ENCODE measurements at places on chromosomes 6 and 20.

- DNase-seq, result no peak
These were observed at the start of gene CRISP1 for GRCh38 chr6:49866485-49866943. TSS of gene CRISP1 (minus strand) at chr6:49866535. CDS start at chr6:49857400, 9,135 bp downstream.

DNA sequence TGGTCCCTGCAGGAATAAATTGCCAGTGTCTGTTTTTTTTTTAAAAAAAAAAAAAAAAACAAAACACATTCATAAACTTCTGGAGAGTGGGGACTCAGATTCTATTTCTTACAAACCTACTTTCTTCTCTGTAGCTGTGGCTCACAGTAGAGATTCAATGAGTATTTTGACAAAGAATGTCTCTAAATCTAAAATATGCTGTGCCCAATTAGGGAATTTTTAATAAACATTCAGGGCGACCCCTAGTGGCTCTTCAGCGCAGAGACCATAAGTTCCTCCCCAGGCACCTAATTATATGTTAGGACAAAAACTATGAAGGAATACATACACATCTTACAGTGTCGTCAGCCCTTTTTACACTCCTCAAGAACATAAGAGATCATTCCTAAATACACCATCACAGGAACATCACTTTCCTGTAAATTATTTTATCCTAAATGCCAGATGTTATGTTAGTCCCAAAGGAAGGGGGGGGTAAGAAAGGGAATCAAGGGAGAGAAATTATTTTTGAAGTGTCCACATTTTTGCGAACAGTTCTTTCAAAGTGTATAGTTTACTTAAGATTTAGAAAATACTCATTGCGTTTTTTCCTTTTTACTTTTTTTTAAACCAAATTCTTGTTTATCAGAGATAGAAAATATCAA, 21.8 kb upstream of the NAA20 start:
- DNase-seq, result no peak

DNA sequence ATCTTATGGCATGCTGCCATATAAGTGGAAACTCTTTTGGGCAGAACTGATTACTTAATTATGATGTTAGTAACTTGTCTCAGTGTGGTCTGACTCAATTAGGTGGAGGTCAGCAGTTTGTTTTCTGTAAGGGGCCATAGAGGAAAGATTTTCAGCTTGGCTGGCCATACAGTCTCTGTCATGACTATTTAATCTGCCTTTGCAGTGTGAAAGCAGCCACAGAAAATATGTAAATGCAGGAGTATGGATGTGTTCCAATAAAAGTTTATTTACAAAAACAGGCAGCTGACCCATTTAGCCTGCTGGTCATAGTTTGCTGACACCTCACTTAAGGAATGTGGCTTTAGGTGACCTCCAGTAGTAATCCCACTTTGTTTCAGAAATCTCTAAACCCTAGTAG, 700.7 kb downstream of the EPM2A start:
- DNase-seq, result no peak

GRCh38 chr6:170279977-170280688, 10.7 kb downstream of the DLL1 start:
- DNase-seq, result no peak

- DNase-seq, result no peak
These were observed 95.8 kb downstream of the TMEM242 start for GRCh38 chr6:157227202-157228166.

DNA sequence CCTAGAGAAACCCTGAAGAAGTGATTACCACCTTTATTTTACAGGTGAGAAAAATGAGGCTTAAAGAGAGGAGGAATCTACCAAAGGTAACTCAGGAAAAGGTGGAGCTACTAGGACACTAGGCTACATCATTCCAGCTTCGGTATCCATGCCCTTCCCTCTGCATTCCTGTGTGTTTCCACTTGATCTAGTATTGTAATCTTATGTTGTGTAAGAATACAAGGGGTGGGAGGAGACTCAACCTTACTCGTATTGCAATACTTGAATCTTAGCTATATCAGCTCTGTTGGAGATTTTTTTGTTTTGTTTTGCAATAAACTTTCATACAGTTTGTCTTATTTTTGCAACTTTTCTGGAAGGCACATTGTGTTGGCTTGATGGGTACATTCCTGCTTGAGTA, 742.4 kb downstream of the PTPRT start:
- DNase-seq, result no peak

GRCh38 chr6:166637812-166638572, 10.9 kb upstream of the RPS6KA2 start:
- DNase-seq, result no peak

DNA sequence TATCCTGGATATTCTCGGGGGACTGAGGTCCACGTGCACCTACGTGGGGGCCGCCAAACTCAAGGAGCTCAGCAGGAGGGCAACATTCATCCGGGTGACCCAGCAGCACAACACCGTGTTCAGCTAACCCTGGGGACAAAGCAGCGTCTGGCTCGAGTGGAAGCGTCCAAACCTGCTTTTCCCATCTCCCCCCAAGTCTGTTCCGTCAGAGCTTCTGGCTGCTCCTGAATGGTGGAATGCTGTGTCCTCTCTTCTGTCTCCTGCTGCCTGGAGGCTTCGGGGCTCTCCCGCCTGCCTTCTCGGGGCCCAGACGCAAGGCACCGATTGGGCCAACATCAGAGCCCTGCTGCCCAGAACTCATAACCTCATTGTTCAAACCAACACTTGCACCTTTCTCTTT, 56.7 kb downstream of the GMPR start:
- DNase-seq, result no peak

- no peak for DNase-seq
These were observed 37.1 kb downstream of the MAP1LC3A start for GRCh38 chr20:34595377-34596184.

GRCh38 chr20:23180451-23180921, 94.4 kb upstream of the CD93 start:
- no peak for DNase-seq

GRCh38 chr6:41768545-41769308, 11.0 kb downstream of the FRS3 start:
- DNase-seq, result no peak

GRCh38 chr20:61161726-61162390, 90.2 kb upstream of the CDH4 start:
- no peak for DNase-seq

DNA sequence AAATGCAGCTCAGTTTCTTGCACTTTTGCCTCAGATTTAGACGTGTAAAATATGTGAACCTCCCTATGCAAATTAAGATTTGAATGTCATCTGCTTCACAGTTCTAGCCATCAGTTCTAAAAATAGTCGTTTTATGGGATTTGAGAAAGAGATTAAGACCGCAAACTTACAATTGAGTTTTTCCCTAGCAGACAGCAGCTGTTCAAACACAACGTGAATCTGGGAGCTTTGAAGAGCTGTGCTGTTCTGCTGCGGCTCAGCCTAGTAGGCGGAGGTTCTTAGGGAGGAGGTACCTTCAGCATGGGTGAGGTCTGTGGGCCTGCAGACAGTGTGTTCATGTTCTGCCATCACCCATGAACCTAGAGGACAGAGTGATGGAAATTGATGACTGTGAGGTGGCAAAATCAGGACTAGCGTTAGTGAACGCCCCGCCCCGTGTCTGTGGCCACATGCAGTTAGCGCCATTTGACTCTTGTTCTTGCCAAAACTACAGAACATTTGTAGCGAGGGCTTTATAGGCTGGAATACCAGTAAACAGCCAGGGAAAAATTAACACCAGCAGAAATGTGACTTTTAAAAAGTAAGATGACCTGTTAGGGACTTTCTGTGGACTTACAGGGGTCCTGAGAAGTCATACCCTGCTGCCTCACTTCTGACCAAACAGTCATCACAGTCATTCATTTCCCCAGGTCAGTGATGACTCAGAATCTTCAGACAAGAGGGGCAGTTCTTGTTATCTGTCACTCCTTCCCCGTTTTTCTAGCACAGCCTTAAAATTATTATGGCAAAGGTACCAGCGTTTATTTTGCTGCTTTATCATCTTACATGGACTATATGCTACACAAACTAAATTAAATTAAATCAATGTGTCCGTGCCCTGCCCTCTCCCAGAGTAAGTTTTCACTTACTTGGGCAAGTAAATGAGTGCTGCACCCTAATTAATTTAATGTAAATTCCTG, 84.3 kb upstream of the TMEM181 start:
- DNase-seq, result no peak

GRCh38 chr6:168362276-168362990, 42.9 kb upstream of the DACT2 start:
- no peak for DNase-seq

DNA sequence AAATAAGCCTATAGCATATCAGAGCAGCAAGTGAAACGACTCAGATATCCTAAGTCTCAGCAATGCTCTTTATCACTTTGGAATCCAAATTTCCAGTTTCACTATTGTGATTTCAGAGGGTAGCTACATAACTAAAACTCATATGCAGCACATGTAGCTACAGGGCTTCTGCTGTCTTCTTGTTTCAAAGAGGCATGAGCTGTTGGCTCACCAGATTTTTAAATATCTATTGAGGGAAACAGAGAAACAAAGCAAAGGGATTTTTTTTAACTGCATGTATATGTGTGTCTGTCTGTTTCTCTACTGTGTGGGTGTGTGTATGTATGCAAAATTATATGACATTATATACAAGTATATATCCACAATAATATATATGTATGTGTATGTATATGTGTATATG, 258.4 kb downstream of the HDGFL1 start:
- DNase-seq, result no peak

DNA sequence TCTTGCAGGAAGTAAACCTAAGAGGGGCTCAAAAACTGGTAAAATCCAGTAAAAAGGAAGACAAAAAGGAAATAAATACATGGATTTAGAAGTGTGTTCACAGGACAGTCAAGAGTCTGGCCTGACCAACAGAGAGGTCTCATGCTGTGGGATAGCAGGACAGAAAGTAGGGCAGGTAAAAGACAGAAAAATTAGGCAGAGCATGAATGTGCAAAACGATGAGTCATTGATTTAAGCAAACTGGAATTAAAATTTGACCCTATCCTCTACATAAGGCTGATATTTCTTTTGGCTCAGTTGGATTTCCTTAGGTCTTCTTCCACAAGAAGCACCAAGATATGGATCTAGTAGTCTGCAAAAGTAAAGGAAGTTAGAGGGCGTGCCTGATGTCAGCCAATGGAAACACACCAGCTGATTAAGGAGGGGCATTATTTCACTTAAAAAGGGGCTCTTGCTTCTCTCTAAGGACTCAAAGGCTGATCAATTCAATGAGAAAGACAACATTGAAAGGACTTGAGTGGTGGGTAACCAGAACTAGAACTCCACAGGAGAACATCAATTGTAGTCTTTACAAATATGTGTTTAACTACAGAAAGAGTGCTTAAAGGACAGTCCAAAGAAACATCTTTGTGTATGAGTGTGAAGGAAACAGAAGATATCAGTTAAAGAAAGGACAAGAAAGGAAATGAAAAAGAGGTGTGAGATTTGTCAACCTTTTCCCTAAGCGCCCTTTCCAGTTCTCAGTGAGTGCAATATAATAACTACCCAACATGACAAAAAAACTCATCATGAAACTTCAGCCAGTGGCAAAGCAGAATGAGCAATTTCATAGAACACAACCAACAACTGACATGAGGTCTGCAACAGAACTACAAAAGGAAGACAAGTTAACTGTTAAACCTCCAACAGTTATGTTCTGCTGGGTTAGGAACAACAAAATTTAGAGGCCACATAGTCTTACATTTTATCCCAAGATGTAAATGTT, 19.4 kb upstream of the MYB start:
- DNase-seq, result no peak

DNA sequence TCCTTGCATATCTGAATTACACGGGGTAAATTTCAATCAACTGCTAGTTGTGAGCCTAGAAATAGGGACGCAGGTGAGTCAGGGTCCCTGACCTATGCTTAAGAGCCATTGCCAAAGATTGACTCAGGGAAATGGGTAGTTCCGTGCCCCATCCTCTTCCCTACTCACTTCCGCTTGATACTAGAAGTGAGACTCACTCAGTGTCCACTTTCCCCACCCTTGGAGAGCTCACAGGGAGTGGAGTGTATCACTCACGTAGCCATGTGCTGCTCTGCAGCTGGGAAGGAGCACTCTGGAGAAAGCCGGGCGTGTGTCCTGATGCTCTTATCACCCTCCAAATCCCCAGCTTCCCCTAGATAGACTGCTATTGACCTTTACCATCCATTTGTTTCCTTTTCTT, 543 bp upstream of the MUC22 start:
- no peak for DNase-seq

GRCh38 chr6:158072083-158072721, 90.5 kb downstream of the SYNJ2 start:
- DNase-seq, result peak; percentile 53

DNA sequence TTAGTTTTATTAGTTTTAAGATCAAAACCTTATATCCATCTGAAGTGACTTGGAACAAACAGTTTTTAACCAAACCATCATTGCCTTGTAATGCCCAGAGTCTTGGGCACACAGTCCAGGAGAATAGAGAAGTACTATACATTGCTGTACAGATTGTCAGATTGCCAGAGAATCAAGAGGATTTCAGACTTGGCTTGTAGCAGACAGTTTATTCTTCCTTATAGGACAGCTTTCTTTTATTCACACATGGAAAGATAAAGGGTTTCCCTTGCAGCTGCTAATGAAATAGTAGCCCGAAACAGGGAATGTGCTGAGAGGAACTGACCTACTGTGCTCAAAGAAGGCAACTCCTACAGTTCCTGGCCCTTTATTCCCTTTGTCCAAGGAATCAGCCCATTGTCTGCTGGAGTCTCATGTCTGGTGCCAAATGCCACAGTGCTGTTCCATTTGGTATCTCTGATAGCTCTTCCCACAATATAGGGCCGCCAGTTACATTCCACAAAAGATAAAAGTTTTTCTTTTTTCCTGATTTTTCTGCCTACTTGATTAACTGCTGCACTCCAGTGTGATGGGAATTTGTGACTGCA, 30.6 kb downstream of the DCBLD1 start:
- DNase-seq, result no peak

DNA sequence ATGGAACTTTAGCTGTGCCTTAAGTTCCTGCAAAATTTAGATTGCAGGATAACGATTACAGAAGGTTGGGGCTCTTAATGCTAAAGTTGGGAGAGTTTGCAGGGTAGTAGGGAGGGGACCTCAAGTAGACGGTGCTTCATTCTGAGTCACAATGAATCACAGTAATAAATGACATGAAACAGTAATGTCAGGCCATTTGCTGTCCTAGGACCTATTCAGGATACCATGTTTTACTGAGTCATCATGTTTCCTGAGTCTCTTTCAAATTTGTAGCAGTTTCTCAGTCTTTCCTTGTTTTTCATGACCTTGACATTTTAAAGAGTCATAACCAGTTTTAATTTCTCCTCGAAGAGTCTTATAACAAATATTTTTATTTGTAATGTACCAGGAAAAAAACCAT, 406.9 kb upstream of the MAP3K7 start:
- no peak for DNase-seq

GRCh38 chr20:10167040-10167439, 51.6 kb upstream of the SNAP25 start:
- no peak for DNase-seq

GRCh38 chr6:151232899-151233298, 6.9 kb upstream of the AKAP12 start:
- DNase-seq, result no peak

GRCh38 chr6:170489836-170490235, 63.3 kb downstream of the PSMB1 start:
- DNase-seq, result no peak

- DNase-seq, result no peak
These were observed 88.0 kb downstream of the SYCP2 start for GRCh38 chr20:59845472-59845871.

- no peak for DNase-seq
These were observed 3.1 kb upstream of the HINT3 start for GRCh38 chr6:125953502-125953875.

GRCh38 chr20:61686051-61686936, 379.4 kb downstream of the TAF4 start:
- no peak for DNase-seq

- DNase-seq, result no peak
These were observed 8.9 kb upstream of the ERVFRD-1 start for GRCh38 chr6:11120271-11121005.
